Stomach (tissue), 19 donors: ENCODE measurements at places on chromosomes 7 and 10. TPM values are rescaled to one million over a fixed set of nuclear protein-coding genes. Genes with fewer than 3 reads are reported as not detected.
A peak's percentile ranks its signal among the peaks of the same experiment; 100 is the strongest.

- no peak for DNase-seq
Measured at GRCh38 chr10:44203535-44203934, 181.4 kb downstream of the CXCL12 start.

The CACNB2 gene
- 37.7 TPM for total RNA-seq

DNA sequence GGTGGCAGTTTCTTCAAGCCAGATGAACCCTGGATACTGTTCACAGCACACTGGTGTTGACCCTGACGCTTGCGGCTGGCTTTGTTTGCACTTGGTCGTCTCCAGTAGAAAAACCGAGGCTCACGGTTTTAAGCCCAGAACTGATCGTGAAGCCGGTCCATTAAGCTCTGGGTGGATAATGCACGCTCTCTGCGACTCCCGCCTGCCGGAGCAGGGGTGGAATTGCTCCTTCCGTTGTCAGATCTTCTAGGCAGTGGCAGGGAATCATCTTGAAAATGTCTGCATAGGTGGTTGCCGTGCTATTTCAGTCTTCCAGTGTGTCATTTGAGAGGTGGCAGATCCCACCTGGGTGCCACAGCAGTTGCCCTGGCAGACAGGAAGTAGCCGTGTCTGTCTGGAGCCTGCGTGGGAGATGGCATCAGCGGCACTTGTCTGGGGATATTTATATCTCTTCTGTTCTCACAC lies 35.9 kb upstream of the AP5Z1 start:
- DNase-seq: peak; percentile 38

DNA sequence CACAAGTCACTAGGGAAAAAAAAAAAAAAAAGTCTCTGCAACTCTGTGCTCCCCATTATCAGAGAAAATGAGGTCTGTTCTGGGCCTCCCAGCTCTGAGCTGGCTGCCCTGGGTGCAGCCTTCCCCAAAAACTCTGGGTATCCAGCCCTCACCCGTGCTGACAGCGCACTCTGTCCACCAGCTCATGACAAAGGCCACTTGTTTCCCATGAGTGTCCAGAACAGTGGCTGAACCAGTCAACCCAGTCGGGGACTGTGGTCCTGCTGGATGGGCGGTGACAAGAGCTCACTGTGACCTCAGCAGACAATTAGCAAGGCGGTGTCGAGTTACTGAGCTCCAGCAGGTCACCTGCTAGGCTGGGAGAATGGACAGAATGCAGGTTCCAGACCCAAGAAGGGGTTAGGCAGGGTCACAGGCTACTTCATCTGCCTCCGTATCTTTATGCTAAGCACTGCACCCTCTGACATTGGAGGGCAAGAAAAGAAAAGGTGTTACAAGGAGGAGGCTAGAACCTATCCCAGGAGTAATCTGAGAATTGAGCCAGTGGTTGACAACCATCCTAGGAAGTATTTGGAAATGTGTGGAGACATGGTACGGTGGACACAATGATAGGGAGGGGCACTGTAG lies 37.2 kb downstream of the DLG5 start:
- DNase-seq: peak; percentile 92

The INSIG1 gene
- 14.2 TPM for total RNA-seq

- DNase-seq: no peak
Measured at GRCh38 chr7:23067271-23067670, 38.3 kb upstream of the KLHL7 start.

The ZNF727 gene
- total RNA-seq: not detected

The ITGB1 gene
- total RNA-seq: 547 TPM

The MOGAT3 gene
- total RNA-seq: not detected

The CLCN1 gene
- not detected for total RNA-seq

GRCh38 chr7:130441408-130441869 lies 623 bp upstream of the CEP41 start:
- no peak for DNase-seq

The SLC26A5 gene
- not detected for total RNA-seq

GRCh38 chr7:356087-356486 lies 66.1 kb downstream of the FOXL3 start:
- DNase-seq: no peak

The CNPY1 gene
- not detected for total RNA-seq

GRCh38 chr10:71533936-71534335 lies 137.2 kb downstream of the CDH23 start:
- no peak for DNase-seq

The PANK1 gene
- 6.1 TPM for total RNA-seq

DNA sequence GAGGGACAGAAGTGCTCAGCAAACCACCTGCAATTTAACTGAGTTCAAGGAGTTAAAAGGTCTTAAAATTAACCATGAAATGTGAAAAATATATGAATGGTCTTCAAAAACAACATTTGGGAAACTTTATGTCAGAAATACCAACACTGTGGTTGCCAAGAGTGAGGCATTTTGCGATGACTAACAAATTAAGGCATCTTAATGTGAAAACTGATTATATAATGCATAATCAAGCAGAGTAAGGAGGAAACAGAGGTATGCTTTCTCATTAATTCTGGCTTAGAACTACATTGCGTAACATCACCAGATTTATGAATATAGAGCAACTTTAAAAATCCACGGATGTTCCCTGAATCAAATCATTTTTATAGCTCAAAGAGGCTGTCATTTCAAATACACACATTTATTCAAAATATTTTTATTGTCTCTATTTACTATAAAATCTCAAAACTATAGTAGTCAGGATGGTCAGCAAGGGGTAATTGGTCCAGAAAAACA lies 335.5 kb downstream of the LRRTM3 start:
- DNase-seq: no peak

The ABCB8 gene
- 19.6 TPM for total RNA-seq

- no peak for DNase-seq
Measured at GRCh38 chr7:143504215-143504936, 26.7 kb downstream of the TAS2R41 start.

DNA sequence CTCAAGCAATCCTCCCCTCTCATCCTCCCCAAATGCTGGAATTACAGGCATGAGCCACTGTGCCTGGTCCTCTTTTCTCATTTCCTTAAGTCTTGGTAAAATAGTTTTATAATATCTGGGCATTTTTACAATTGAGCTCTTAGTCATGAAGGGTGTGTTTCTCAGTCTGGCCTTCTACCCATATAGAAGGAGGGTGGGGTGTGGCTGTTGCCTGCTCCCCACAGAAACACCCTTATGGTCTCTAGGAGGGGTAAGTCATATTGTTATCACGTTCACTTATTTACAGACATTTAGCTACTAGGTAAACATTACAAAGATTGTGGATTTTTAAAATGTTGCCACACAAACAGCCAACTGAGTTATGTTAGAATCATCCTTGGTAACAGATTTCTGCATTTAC lies 6.7 kb upstream of the OTUD1 start:
- no peak for DNase-seq

DNA sequence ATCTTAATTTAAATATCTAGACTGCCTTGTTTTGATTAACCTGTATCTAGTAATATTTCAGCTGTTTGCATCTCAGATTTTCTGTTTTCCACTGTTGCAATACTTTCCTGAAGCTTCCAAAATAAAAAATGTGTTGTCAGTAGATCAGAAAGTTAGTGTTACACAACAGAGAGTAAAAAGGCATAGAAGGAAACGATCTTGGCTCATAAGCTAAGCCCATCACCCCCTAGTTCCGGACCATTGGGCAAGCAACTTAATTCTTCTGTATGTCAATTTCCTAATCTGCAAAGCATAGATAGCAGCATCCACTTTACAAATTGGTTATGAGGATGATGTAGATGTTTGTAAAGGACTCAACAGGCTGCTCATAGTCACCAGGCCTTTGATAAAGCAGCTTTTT lies 4.4 kb downstream of the PON3 start:
- DNase-seq: no peak

GRCh38 chr10:91558473-91558872 lies 74.4 kb downstream of the PPP1R3C start:
- no peak for DNase-seq
